ENCODE measurements at places on chromosomes 16 and 17. TPM values are rescaled to one million over a fixed set of nuclear protein-coding genes. Genes with fewer than 3 reads are reported as not detected.

PDIA2 gene
- total RNA-seq = not detected

SGCA gene
- 13.0 TPM for total RNA-seq

GUCY2D gene
- not detected for total RNA-seq

DNA sequence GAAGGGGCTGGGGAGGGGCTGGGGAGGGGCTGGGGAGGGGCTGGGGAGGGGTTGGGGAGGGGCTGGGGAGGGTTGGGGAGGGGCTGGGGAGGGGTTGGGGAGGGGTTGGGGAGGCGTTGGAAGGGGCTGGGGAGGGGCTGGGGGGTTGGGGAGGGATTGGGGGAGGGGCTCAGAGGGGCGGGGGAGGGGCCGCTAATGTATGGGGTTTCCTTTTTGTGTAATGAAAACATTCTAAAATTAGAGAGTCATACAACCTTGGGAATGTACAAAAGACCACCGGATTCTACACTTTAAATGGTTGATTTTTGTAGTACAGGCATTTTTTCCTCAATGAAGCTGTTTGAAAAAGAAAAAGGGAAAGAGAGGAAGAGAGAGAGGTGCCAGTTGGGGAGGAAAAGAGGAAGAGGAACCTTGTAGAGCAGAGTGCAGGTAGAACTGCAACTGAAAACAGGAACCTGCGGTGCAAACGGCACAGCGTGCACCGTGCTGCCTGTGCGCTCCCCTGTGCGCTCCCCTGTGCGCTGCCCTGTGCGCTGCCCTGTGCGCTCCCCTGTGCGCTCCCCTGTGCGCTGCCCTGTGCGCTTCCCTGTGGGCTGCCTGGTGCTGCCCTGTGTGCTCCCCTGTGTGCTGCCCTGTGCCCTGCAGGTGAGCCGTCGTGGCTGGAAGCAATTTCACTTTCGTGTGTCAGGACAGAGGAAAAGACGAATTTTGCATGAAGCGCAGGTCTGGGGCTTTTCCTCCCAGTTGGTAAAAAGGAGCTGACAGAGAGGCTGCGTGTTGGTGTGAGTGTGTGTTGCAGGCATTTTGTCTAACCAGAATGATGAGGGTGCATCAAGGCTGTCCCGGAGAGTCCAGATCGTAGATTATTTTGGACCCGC is 40.8 kb downstream of the METRNL start:
- no peak overlapping the region for H3K27ac ChIP-seq
- peaks cover 27% of the 10 kb centered on the region for H3K27me3 ChIP-seq
- DNase-seq = no peak
- peaks cover 22% of the 10 kb centered on the region for H3K4me1 ChIP-seq
- peak overlapping the region; percentile 46 for H3K4me3 ChIP-seq
- peaks cover 5% of the 10 kb centered on the region for H3K36me3 ChIP-seq

TEX19 gene
- total RNA-seq = not detected

DNA sequence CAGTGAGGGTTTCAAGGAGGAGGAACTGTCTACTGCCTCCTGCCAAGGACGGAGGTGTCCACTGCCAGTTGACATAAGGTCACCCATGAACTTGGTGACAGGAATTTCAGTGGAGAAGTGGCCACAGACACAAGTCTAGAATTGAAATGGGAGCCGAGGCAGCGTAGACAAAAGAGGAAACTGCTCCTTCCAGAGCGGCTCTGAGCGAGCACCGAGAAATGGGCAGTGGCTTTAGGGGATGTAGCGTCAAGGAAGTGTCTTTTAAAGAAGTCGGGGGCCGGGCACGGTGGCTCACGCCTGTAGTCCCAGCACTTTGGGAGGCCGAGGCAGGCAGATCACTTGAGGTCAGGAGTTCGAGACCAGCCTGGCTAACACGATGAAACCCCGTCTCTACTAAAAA is 3.1 kb upstream of the SERPINF1 start:
- peaks cover 35% of the 10 kb centered on the region for H3K4me1 ChIP-seq
- no peak overlapping the region for H3K27ac ChIP-seq
- no peaks in the 10 kb centered on the region for H3K36me3 ChIP-seq
- no peak overlapping the region for H3K4me3 ChIP-seq

DNA sequence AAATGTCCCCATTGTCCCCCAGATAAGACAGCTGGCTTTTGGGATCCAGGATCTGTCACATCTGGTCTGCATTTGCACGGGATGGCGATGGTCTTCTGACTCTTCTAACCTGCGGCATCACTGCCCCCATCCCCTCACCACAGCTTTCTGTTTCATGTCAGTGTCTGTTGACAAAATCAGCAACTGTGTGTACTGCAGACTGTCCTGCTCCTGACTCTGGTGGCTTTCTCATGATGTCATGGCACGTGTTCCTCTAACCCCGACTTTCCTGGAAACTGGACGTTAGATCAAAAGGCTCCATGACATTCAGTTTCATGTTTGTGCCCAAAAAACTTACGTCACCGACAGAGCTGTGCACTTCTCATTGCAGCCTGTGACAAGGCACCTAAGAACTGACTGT is 30.1 kb upstream of the CPNE2 start:
- H3K27me3 ChIP-seq = no peaks in the 10 kb centered on the region
- DNase-seq = no peak
- H3K27ac ChIP-seq = peak overlapping the region; percentile 80
- no peak overlapping the region for H3K4me3 ChIP-seq
- H3K4me1 ChIP-seq = peaks cover 22% of the 10 kb centered on the region

DNA sequence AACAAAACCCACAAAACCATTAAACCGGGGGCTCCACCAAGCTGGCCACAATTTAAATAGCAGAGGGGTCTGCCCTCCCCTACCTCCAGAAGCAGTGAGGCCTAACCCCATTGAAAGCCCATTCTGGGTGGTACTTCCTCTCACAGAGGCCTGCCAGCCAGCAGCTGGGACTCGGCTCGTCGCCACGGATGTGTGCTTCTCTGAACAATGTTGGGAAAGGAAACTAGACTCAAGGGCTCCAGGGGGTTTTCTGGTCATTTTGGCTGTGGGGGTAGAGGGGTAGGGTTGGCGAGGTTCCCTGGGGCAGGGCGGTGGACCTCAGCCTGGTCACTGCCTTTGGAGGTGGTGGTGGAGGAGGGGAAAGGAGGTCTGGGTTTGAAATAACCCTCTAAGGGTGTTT is 4.7 kb upstream of the PLCG2 start:
- no peak overlapping the region for H3K4me3 ChIP-seq
- no peak for DNase-seq
- no peak overlapping the region for H3K27ac ChIP-seq
- peaks cover 3% of the 10 kb centered on the region for H3K4me1 ChIP-seq
- peaks cover 46% of the 10 kb centered on the region for H3K27me3 ChIP-seq
- H3K36me3 ChIP-seq = no peaks in the 10 kb centered on the region

DNA sequence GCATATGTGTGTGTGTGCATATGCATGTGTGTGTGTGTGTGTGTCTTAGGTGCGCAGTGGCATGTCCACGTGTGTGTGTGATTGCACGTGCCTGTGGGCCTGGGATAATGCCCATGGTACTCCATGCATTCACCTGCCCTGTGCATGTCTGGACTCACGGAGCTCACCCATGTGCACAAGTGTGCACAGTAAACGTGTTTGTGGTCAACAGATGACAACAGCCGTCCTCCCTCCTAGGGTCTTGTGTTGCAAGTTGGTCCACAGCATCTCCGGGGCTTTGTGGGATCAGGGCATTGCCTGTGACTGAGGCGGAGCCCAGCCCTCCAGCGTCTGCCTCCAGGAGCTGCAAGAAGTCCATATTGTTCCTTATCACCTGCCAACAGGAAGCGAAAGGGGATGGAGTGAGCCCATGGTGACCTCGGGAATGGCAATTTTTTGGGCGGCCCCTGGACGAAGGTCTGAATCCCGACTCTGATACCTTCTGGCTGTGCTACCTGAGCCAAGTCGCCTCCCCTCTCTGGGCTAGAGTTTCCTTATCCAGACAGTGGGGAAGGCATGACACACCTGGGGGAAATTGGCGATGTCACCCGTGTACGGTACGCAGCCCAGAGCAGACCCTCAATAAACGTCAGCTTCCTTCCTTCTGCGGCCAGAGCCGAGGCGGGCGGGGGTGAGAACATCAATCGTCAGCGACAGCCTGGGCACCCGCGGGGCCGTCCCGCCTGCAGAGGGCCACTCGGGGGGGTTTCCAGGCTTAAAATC is 47.6 kb downstream of the IL21R start:
- no peaks in the 10 kb centered on the region for H3K36me3 ChIP-seq
- DNase-seq = no peak
- H3K4me3 ChIP-seq = no peak overlapping the region
- H3K27ac ChIP-seq = no peak overlapping the region
- no peaks in the 10 kb centered on the region for H3K27me3 ChIP-seq

HOXB6 gene
- not detected for total RNA-seq

GRCh38 chr17:1492249-1493206 is at the start of gene MYO1C:
TSS of gene MYO1C (minus strand) at chr17:1492686. CDS start at chr17:1492487, 199 bp downstream.
- H3K4me3 ChIP-seq = peak within 1 kb of the TSS; percentile 84
- H3K27me3 ChIP-seq = no peaks in the 10 kb centered on the region
- peak within 1 kb of the TSS; percentile 78 for H3K27ac ChIP-seq
- H3K4me1 ChIP-seq = peaks cover 43% of the 10 kb centered on the region

PPY gene
- total RNA-seq = not detected

CDRT15L2 gene
- not detected for total RNA-seq

ABCA6 gene
- total RNA-seq = 1.7 TPM

- H3K36me3 ChIP-seq = no peaks in the 10 kb centered on the region
- H3K4me1 ChIP-seq = no peaks in the 10 kb centered on the region
- no peak overlapping the region for H3K27ac ChIP-seq
- DNase-seq = no peak
- no peak overlapping the region for H3K4me3 ChIP-seq
Observed at GRCh38 chr16:56075732-56076388, 115.4 kb upstream of the GNAO1 start.

KRTAP3-2 gene
- total RNA-seq = not detected

DNA sequence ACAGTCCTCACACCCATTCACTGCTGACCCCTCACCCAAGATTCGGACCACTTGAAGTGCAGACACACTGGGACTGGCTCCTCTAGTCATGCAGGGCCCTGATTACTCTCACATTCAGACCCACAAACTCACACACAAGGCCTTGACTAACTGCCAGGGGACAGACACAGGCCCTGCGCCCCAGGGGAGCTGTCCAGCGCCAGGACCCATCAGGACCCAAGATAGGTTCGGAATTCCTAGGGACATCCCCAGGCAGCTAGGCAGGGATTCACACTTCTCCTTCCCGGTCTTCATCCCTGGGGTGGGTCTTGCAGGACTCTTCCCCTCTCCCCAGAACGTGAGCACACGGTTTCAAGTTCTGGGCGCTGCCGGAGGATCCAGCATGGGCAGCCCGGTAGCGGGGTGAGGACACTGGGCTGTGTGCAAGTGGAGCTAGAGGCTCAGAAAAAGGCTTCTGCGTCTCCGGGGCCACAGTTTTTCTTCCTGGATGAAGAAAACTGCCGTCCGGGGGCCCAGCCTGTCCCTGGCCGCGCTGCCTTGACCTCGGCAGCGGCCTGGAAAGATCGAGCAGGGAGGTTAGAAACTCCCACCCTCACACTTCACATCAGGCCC is 1.6 kb downstream of the SEZ6 start:
- no peak for DNase-seq
- no peak overlapping the region for H3K4me3 ChIP-seq
- H3K36me3 ChIP-seq = no peaks in the 10 kb centered on the region
- no peak overlapping the region for H3K27ac ChIP-seq
- H3K4me1 ChIP-seq = peaks cover 4% of the 10 kb centered on the region

PRRT2 gene
- total RNA-seq = 8.8 TPM

DNA sequence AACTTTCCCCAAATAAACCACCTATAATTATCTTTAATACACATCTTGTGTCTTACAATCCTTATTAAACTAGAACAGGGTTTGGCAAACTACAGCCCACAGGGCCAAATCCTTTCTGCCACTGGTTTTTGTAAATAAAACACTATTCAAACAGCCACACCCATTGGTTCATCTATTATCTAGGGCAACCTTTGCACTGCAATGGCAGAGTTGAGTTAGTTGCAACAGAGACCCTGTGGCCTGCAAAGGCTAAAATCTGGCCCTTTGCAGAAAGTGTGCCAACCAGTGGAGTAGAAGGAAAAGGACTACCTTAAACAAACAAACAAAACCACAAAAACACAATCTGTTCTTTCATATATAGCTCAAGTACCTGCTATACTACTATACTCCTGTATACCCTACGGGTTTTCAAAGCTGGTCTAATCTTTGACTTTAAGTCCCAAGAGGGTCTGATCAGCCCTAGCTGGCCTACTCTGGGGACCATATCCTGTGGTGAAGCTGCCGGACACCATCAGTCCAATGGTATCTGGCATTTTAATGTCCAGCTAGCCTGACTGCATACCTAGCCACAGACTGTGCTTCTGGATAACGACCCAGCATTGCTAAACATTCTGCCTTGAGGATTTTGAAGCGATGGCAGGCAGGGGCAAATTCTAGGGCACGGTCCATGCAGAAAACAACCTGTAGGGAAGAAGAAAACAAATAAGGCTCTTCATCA is 23.3 kb downstream of the CNP start:
- no peaks in the 10 kb centered on the region for H3K4me1 ChIP-seq
- no peak overlapping the region for H3K4me3 ChIP-seq
- no peak overlapping the region for H3K27ac ChIP-seq
- no peaks in the 10 kb centered on the region for H3K27me3 ChIP-seq
- H3K36me3 ChIP-seq = peaks cover 60% of the 10 kb centered on the region

- H3K36me3 ChIP-seq = no peaks in the 10 kb centered on the region
- DNase-seq = no peak
- no peak overlapping the region for H3K27ac ChIP-seq
- no peak overlapping the region for H3K4me3 ChIP-seq
Observed at GRCh38 chr16:63363738-63364137, 1327.5 kb upstream of the CDH8 start.

GRCh38 chr16:54588026-54588425 is 301.4 kb upstream of the IRX3 start:
- H3K27ac ChIP-seq = no peak overlapping the region
- peak; percentile 75 for DNase-seq
- H3K4me3 ChIP-seq = no peak overlapping the region
- H3K27me3 ChIP-seq = peaks cover 12% of the 10 kb centered on the region
- H3K4me1 ChIP-seq = no peaks in the 10 kb centered on the region
- H3K36me3 ChIP-seq = no peaks in the 10 kb centered on the region

DNA sequence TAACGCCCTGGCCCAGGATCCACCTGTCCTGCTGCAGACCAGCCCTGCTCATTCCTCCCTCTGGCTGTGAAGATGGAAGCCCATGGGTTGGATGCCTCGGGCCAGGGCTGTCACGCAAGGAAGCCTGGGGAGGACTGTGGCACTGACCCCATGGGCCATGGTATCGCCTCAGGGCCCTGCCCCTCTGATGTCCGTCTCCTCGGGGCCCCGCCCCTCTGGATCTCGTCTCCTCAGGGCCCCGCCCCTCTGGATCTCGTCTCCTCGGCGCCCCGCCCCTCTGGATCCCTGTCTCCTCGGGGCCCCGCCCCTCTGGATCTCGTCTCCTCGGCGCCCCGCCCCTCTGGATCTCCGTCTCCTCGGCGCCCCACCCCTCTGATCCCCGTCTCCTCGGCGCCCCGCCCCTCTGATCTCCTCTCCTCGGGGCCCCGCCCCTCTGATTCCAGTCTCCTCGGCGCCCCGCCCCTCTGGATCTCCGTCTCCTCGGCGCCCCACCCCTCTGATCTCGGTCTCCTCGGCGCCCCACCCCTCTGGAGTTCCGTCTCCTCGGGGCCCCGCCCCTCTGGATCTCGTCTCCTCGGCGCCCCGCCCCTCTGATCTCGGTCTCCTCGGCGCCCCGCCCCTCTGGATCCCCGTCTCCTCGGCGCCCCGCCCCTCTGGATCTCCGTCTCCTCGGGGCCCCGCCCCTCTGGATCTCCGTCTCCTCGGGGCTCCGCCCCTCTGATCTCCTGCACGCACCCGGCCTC is 24.0 kb downstream of the METRNL start:
- no peak for DNase-seq
- no peaks in the 10 kb centered on the region for H3K27me3 ChIP-seq
- peaks cover 78% of the 10 kb centered on the region for H3K4me1 ChIP-seq
- H3K4me3 ChIP-seq = no peak overlapping the region
- H3K27ac ChIP-seq = peak overlapping the region; percentile 81

TIGD7 gene
- 10.0 TPM for total RNA-seq

DNASE1L2 gene
- total RNA-seq = 1.2 TPM

Data from osteocyte (in vitro differentiated cells).